ENCODE measurements at places on chromosomes 5 and 9.
A peak's percentile ranks its signal among the peaks of the same experiment; 100 is the strongest.

DNA sequence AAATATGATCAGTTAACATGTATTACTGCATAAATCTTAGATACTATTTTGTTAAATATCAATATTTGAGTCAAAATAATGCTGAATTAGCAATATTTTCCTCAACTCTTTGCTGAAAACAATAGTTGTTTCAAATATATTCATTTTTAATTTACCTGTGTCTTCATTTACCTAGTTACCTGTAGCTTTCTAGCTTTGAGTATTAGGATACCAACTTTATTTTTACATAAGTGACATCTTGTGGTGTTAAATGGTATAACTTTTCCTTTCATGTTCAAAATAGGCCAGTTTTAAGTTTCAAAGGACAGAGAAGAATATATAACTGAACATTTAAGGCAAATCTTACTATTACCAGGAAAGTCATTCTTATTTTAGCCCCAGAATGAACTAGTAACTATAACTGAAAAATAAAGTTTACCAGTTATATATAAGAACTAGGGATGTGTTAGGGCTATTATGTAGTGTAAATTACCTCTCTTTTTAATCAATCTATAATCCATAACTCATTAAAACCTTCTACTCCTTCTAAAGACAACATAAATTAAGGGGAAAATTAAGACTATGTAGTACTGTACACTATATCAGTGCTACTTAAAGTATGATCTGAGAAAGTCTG, 25.3 kb downstream of the AP3B1 start:
- no peak for DNase-seq

DNA sequence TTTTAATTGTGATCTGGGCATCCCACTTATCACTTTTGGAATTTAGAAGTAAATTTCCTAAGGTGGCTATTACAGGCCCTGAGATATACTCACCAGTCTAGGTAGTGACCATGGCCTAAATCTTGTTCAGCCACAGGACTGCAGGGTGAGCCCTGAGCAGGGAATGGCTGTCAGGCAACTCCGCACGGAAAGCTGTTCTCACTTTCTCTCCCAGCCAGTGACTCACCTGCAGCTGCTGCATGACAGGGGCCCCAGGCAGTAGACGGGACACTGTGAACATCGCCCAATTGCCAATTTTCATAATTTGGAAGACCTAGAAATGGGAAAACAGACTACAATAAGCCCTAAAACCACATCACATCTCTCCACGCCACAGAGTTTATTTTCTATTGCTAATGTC, 69.6 kb upstream of the TAF1L start:
- no peak for DNase-seq

- DNase-seq, result no peak
These were observed 65.1 kb downstream of the FBN2 start for GRCh38 chr5:128472919-128473318.

GRCh38 chr5:172579403-172579990, 61.6 kb upstream of the NEURL1B start:
- no peak for DNase-seq

DNA sequence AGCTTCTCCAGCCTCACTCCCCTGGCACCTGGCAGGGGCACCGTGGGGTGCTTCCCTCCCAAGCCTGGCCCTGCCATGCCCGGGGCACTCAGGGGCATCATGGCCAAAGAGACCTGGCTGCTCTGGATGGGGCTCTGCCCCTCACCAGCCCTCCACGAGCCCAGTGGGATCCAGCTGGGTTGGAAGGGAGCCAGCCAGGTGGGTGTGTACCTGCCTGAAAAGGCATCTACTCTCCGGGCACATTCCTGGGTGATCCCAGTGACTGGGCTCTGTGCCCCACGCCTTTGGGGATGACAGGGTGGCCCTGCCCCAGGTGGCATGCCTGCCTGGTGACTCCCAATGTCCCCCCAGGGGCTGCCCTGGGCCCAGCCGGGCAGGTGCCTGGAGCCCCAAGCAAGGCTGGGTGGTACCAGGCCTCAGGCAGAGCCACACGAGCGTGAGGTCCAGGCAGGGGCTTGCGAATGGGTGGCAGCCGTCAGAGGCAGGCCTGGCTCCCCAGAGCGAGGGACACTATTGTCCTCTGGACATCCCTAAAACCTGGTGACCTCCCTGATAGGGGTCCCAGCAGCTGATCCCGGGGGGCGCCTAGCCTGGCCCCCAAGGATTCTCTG, 777 bp downstream of the GPSM1 start:
- no peak for DNase-seq

GRCh38 chr5:175696139-175696854, 38.4 kb downstream of the HRH2 start:
- peak; percentile 98 for DNase-seq

GRCh38 chr5:85709728-85710127, 908.0 kb upstream of the COX7C start:
- no peak for DNase-seq

DNA sequence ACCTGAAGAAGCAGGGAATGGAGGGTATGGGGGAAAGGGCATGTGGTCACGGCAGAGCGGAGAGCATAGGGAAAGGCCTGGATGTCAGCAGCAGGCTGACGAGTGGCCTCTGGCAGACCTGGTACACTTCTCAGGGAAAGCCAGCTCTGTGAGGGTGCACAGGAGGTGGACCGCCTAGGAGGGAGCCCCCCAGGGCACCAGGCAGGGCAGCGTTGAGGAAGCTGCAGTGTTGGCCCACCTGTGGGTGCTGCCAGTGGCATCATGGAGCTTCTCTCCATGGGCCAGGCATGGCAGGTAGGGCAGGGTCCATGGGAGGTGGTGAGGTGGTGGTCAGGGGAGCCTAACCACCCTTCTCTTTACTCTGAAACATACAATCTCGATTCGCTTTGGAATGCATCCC, 143.0 kb upstream of the PITX1 start:
- DNase-seq, result no peak

GRCh38 chr5:136655468-136655867, 290.1 kb upstream of the TRPC7 start:
- no peak for DNase-seq

DNA sequence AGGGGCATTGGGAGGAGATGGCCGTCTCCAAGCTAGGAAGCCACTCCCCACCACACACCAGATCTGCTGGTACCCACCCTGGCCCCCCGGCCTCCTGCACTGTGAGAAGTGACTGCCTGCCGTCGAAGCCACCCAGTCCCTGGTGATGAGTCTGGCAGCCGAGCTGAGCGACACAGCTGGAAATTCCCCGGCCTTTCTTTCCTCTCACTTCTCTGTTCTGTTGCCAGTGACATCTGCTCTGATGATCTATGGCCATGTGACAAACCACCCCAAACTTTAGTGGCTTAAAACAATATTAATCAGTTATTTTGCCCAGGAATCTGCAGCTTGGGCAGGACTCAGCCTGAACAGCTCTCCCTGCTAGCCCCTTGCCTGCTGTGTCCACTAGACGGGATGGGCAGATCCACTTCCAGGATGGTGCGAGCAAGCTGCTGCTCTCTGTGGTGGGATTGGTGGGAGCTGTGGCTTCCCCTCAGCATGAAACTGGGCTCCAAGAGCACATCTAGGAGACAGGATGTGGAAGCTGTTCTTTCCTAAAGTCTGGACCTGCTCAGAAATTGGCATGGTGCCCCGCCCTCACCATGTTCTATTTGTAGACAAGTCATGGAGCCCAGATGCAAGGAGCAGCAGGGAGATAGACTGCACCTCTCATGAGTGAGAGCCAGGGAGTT, 211.2 kb downstream of the GADD45G start:
- DNase-seq, result peak; percentile 42

DNA sequence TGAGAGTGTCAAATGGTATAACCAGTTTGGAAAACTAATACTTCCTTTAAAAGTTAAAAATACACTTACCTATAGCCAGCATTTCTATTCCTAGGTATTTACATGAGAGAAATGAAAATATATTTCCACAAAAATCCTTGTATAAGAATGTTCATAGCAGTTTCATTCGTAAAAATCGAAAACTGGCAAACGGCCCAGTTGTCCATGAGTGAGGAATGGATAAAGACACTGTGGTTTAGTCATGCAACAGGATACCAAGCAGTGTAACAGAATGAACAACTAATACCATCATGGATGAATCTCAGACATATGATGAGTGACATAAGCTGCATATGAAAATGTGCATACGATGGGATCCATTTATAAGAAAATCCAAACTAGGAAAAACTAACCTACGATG, 136.7 kb downstream of the MACROH2A1 start:
- no peak for DNase-seq

DNA sequence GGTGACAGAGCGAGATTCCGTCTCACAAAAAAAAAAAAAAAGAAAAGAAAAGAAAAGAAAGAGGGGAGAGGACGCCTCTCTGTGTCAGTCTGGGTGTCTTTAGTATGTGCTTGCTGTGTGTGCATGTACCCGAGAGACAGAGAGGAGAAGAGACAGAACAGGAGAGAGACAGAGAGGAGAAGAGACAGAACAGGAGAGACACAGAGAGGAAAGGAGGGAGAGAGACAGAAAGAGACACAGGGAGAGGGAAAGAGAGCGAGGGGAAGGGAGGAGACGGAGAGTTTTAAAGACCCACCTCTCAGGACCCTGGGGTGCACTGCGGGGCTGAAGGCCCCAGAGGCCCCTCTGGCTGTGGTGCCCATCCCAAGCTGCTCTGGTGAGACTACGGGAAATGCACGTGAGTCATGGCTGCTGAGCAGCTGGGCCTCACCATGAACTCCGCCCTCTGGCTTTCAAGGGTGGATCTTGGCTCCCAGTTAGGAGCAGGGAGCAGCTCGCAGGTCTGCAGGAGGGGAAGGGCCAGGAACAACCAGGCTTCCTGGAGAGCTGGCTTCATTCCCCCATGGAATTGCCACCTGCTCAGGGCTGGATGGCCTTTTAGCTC, 7.9 kb downstream of the SLC6A3 start:
- no peak for DNase-seq

- no peak for DNase-seq
These were observed 69.9 kb downstream of the AUH start for GRCh38 chr9:91291866-91292265.

DNA sequence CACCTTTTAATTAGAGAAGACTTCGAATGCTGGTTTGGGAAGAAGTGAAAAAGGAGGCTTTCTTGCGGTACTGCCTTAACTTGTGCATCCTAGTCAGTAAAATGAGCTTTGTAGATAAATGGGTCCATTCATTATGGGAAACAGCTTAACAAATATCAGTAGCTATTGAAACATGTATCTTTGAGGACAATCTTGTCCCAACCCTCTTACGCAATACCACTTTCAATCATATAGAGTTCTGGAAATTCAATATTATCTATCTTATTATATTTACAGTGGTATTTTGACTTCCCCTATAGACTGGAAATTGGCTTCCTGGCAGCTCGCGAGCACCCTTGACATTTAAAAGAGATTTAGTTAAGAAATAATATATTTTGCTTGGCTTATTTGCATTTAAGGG, 565.8 kb upstream of the NUDT12 start:
- DNase-seq, result no peak

DNA sequence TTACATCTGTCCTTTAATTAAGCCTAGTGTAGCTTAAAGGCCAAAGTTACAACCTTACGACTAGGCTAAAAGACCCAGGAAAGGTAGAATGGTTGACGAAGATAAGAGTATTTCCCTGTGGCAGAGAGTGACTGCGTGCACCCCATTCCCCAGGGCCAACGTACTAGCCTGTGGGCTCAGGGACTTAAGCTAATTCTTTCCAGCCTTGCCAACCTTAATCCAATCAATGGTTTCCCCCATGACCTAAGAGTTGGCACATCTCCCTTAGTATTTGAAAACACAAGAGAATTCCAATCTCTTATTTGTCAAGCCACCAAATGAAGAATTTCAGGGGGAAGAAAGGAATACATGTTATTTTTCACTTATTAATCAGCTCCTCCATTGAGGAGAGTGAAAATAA, 16.0 kb downstream of the CTNND2 start:
- DNase-seq, result no peak

DNA sequence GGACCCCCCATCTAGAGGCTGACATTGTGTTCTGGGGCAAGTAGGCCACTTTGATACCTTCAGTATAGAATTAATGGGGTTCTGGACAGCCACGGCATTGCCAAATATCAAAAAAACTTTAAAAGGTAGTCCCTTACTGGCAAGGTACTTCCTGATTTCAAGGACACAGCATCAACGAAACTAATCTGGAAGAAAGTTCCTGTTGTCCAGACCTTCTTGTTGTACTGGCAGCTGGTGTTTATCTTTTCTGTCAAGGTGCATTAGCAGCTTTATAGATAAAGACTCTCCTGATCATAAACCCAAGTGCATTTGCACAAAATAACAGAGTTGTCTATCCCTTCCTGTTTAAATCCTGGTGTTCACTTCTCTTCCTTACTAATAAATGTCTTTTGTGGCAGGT, 23.7 kb upstream of the GOLGA1 start:
- DNase-seq, result no peak

DNA sequence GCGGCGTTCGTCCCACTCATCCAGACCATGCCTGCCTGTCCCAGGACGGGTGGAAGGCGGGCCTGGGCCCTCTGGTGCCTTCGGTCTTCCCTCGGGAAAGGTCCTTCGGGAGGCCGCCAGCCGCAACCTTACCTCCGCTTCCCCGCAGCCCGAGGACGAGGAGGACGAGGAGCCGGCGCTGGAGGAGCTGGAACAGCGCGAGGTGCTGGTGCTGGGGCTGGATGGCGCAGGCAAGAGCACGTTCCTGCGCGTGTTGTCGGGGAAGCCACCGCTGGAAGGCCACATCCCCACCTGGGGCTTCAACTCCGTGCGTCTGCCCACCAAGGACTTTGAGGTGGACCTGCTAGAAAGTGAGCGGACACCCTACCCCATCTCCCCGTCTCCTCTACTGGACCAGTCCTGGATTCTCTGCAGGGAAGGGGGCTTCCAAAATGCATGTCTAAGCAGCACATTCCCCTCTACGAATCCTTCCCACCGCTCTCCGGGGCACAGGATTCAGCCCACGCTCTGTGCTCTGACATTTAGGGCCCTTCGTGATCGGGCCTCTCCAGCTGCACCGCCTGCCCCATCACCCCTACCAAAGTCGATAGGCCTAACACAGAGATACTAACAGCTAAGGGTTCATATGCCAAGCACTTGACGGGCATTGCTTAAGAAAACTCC, 1.1 kb downstream of the ARL10 start:
- no peak for DNase-seq

GRCh38 chr9:7849362-7849761, 49.8 kb upstream of the DMAC1 start:
- DNase-seq, result no peak

- DNase-seq, result no peak
These were observed 2.2 kb downstream of the ZCCHC9 start for GRCh38 chr5:81303563-81303962.

GRCh38 chr5:90170261-90170660, 239.3 kb downstream of the CETN3 start:
- peak; percentile 15 for DNase-seq
